KBM-7 (cell line): ENCODE measurements at places on chromosomes 1 and 21.
A peak's percentile ranks its signal among the peaks of the same experiment; 100 is the strongest.

DNA sequence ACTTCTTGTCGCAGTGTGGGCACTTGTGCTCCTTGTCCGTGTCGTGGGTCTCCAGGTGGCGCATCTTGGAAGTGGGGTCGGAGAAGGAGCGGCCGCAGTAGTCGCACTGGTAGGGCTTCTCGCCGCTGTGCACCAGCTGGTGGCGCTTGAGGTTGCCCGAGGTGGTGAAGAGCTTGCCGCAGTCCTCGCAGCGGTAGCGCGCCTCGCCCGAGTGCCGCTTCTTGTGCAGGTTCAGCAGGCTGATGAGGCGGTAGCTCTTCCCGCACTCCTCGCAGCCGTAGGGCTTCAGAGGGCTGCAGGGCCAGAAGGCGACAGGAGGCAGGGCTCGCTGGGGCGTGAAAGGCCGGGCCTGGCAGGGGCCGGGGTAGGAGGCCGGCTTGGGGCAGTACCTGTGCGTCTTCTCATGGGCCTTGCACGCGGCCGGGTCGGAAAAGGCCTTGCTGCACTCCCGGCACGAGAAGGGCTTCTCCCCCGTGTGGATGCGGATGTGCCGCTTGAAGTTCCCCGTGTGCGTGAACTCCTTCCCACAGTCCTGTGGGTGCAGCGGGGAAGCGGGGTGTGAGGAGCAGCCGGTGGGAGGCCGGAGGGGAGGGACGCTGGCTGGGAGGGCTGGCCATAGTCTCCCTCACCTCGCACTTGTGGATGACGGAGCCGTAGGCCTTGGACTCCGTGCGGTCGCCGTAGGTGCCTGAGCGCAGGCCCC lies 31.4 kb downstream of the ZBTB17 start:
- DNase-seq, result no peak

DNA sequence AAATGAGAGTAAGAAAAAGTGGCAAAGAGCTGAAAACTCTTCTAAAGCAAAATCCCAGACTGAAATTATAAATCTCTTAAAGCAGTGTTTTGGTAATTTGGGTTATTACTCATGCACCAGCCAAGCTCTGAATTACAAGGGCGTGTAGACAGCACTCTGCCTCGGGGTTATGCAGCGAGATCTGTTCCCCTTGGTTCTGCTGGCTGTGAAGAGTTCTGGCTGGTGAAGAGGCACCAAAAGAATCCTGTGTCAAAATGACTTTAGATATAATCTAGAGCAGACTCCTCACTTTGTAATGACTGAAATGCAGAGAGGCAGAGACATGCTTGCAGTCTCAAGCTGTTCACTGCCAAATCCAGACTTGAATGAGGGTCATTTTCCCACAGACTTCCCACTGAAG lies 461.8 kb upstream of the CXADR start:
- no peak for DNase-seq

- DNase-seq, result peak; percentile 69
These were observed 2.3 kb downstream of the CD53 start for GRCh38 chr1:110875216-110875731.

DNA sequence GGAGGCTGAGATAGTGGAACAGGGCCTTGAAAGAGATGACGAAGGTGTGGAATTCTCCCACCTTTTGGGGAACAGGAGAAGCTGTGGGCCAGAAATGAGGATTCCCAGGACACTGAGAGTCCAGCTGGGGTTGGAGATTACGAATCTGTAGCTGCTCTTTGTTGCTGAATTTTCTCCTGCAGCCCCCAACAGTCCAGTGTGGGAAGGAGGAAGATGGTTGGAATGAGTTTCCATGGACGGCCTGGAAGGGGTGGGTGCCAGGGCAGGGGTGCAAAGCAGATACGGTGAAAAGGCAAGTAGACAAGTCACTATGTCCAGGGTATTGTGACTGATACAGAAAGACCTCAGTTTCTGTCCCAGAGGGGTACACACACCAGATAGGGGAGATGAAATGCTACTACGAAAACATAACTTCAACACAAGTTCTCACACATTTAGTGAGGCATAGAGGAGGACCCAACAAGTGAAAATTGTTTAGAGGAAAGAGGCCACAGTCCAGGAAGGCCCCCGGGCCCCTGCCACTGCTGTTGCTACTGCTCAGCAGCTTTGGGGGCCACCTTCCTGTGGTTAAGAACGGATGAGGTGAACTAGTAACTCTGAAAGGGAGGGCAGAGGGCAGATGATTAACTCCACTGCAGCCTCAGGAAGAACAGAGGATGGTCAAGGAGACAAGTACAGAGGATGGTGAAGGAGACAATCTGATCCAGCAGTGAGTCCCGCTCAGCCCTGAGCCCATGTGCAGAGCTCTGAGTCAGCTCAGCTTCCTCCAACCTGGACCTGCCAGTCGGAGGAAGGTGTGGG lies 7.3 kb downstream of the CD244 start:
- no peak for DNase-seq

DNA sequence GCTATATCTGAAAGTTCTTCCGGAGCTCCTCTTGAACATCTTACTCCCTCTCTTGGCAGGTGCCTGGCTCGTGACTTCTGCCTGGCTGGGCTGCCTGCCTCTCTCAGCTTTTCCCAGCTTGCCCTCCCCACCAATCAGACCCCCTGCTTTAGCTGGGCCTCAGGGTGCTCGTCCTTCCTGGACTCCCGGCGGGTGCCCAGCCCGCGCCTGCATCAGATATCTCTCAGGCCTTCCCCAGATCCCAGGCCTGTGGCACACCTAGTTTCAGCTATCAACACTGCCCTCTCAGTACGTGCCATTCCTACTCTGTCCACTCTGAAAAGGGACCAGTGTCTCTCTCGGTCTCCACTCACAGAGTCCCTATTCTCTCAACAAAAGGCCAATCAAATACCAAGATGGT lies 96.5 kb upstream of the CLDN14 start:
- no peak for DNase-seq

DNA sequence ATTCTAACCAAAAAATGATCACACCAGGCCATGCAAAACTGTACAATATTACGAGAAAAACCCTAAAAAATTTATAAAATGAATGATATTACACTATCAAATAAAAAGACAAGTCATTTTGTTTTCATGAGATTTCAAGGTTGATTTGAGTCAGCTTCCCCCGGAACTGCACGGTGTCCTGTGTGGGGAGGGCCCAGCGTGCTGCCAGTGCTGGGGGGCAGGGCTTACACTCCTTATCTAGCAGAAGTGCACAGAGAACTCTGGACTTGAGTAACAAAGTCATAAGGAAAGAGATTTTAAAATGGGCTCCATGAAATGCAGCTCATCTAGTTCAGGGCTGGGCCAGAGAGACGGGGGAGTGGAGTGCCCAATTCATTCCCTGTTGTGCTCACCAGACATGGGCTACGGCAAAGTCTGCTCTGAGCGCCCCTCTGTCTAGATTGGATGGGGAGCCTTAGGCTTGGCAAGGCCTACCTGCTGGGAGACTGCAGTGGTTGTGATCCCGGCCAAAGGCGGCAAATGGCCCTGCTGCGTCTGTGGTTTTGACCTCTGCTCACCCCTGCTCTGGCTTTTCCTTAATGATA lies 50.1 kb downstream of the COQ8A start:
- peak; percentile 31 for DNase-seq

DNA sequence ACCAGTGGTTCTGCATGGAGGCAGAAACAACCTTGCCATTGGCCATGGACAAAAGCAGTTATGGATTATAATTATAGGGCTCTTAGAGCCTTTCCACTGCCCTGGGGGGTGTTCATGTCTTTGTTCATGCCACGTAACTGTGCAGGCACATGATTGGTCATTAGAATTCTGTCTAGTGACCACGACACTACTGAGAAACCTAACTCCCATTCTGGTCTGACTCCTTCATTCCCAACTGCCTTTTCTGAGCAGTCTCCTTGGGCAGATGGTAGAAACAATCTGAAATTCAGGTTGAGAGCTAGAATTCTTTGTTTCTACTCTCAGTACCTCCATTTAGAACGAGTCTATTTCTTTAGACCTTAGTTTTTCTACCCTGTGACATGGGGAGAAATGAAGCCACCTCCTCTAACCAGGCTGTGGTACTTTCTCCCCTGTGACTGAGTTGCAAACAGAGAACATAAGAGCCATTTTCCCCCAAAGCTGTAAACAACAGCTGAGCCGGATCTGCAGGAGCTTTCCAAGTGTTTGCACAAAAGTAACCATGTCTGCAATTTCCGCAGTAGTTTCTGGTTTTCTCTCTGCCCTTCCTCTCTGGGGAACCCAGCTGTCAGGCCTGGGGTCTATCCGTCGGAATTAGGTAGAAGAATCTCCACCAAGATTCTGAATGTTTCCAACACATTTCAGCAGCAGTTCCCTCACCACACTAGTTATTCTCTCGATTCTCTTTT lies 37.7 kb upstream of the IPO9 start:
- no peak for DNase-seq

- no peak for DNase-seq
These were observed 734 bp downstream of the CDK18 start for GRCh38 chr1:205505076-205505729.

- DNase-seq, result no peak
These were observed 339.5 kb downstream of the KCNH1 start for GRCh38 chr1:210794445-210794844.

GRCh38 chr1:67749844-67750690 lies 65.1 kb downstream of the GADD45A start:
- no peak for DNase-seq

- DNase-seq, result no peak
These were observed 62.0 kb upstream of the NEK2 start for GRCh38 chr1:211737115-211738035.

DNA sequence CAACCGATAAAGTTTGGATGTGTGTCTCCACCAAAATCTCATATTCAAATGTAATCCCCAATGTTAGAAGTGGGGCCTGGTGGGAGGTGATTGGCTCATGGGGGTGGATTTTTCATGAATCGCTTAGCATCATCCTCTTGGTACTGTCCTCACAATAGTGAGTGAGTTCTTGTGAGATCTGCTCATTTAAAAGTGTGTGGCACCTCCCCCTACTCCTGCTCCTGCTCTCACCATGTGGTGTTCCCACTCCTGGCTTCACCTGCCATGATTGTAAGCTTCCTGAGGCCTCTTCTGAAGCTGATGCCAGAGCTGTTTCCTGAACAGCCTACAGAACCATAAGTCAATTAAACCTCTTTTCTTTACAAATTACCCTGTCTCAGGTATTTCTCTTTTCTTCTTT lies 28.2 kb upstream of the PRDX6 start:
- DNase-seq, result no peak

DNA sequence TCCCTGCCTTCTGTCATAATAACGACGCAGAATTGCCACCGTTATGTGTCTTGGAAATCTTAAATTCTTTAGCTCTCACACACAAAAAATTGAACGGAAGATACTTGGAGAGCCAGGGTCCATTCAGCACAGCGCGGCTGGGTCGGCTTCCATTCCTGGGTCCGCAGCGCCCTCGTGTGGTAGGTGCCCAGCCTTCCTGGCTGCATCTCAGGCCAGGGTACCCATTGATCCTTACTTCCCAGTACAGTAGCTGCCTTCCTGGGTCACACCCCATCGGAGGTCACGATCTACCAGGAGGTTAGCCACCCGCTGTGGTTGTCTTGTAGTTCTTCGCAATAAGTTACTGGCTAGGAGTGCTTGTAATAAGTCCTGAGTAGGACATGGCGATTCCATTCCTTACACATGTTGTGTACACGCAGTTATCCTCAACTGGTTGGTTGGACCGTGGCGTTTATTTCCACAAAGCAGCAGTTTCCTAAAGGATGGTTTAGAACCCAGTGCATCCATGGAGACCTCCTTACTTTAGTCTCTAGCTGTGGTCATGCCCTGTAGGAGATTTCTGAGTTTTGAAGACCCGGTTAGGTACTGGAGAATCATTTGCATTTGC lies 9.9 kb upstream of the MTARC1 start:
- DNase-seq, result peak; percentile 74

GRCh38 chr1:232438476-232438875 lies 191.5 kb downstream of the SIPA1L2 start:
- no peak for DNase-seq
